ENCODE measurements at places on chromosomes 2 and 18.

GRCh38 chr2:166112193-166112605, 15.6 kb downstream of the SCN1A start:
- no peak for DNase-seq

GRCh38 chr18:11607906-11608305, 1.5 kb upstream of the SLC35G4 start:
- no peak for DNase-seq

- no peak for DNase-seq
These were observed 104.8 kb upstream of the TFPI start for GRCh38 chr2:187658952-187659525.

DNA sequence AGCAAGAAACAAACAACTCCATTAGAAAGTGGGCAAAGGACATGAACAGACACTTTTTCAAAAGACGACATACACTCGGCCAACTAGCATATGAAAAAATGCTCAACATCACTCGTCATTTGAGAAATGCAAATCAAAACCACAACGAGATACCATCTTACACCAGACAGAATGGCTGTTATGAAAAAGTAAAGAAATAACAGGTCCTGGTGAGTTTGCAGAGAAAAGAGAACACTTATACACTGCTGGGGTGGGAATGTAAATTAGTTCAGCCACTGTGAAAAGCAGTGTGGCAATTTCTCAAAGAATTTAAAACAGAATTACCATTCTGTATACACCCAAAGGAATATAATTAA, 130.5 kb downstream of the PLCL1 start:
- no peak for DNase-seq

- no peak for DNase-seq
These were observed 300.4 kb downstream of the KCNS3 start for GRCh38 chr2:18178736-18179349.

- DNase-seq: no peak
These were observed 226.1 kb downstream of the DOK6 start for GRCh38 chr18:69626643-69627242.

- DNase-seq: no peak
These were observed 22.6 kb upstream of the CALCRL start for GRCh38 chr2:187470698-187471097.

DNA sequence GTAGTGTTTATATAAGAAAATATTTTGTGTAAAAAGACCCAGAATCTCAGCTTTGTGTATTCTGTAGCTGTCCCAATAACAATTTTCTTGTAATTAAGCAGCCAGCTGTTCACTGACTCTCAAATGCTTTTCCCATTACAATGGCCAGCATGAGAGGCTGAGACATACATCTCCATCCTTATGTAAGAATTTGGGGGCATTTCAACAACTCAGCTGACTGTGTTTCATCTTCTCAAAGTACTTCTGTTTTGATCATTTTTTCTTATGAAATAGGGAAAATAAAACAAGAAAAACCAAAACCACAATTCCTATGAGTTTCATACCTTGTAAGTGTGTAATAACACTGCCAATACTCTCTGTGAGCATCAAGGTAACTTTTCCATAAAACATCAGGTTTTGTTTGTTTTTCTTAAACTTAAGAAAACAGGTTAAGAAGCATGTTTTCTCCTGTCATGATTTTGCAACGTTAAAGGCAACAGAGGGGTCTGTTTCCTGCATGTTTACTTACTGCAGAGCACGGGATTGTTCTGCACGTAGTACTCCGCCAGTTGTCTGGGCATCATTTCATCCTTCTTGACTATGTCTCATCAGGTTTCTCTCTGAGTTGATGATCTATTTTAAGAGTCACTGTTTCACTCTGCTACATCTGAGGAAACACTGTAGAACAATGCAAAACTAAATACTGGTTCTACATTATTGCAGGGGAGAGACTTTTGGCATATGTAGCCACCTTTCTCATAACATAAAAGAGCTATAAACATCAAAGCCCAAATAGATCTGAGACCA, 62.9 kb upstream of the CYRIA start:
- no peak for DNase-seq

GRCh38 chr2:181419129-181419855, 37.9 kb upstream of the ITGA4 start:
- no peak for DNase-seq

DNA sequence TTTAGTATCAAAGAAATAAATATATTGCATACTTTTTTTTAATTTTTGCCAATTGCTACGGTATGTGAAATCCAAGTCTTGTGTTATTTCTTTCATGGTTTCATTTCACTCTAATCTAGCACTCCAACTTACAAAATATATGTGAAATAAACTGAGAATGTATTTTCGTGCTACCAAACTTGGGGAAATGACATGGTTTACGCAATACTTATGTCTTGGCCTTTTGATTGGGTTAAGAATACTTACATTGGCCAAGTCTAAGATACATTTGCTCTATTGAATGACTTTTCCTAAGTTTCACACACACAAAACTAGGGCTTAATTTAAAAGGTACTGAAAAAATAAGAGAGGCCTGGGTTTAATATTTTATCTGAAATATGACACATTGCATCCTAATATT, 80.5 kb downstream of the VRK2 start:
- DNase-seq: no peak

DNA sequence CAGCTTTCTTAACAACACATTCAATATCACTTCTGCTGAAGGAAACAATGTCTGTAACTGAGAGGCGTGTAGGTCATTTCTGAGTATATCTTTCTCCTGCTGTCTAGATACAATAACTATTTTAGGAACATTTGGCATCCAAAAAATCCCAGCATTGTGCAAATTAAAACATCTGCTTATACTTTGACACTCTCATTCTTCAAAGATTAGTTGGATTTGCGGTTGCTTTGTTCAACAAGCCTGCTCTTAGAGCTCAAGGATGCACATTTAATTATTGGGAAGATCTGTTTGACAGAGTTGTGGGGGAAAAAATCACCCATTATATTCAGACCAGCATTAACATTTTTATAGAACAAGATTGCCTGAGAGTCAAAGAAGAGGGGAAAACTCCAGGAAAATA, 449.5 kb upstream of the HNRNPA3 start:
- DNase-seq: no peak

GRCh38 chr2:206937555-206937954, 1.8 kb upstream of the CPO start:
- no peak for DNase-seq

- no peak for DNase-seq
These were observed 26.7 kb upstream of the CD226 start for GRCh38 chr18:69974365-69974764.

- no peak for DNase-seq
These were observed 78.7 kb downstream of the NCAPH start for GRCh38 chr2:96414161-96414710.

DNA sequence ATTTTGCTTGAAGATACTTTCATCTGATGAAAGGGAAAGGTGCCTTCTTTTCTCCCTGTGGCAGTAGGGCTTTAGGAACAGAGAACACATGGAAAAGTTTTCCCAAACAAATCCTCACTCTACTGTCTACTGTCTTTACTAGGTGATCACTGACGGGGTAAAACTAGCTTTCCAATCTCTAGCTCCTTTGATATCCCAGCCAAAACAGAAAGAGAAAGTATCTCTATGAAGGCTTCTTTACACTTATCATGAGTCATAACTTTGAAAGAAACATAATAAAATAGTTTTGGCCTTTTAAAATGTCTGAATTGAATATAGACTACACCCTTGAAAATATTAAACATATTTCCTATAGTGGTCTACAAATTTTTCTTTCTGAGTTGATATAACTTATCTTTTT, 214.5 kb downstream of the DSEL start:
- no peak for DNase-seq

DNA sequence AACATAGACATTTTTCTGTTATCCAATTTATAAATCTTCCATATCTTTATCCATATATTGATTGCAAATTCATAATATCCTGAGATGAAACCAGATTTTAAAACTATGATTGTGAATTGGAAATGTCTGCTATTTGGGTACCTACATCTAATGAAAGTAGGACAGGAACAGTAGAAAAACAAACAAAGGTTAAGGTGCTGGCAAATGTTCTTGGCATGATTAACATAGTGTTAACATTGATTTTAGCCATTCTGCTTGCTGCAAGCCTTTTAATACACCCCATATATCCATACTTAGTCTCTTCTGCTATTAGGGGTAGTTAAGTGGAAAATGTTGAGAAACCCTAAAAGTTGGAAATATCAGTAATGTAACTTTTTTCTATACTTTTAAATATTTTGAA, 152.0 kb downstream of the KCNJ3 start:
- no peak for DNase-seq

DNA sequence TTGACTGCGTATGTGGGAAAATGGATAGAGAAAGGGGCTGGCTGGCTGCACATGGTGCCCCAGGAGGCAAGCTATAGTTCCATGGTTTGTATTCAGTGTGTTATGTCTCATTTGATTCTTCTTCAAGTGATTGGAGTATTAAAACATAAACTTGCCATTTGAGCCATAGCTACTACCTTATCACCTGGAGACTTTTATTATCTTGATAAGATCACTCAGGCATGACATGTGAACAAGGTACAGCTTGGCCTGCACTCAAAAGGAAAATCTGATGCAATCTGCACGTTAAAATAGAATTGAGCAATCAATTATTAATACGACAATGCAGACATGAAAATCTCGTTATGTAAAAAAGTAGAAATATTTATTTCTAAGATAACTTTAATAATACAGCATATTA, 116.9 kb downstream of the RND3 start:
- no peak for DNase-seq

GRCh38 chr2:144511937-144512336, 8.0 kb downstream of the ZEB2 start:
- no peak for DNase-seq

GRCh38 chr18:25735459-25735858, 355.0 kb downstream of the SS18 start:
- no peak for DNase-seq

- DNase-seq: no peak
These were observed 46.7 kb upstream of the NEB start for GRCh38 chr2:151780938-151781337.

DNA sequence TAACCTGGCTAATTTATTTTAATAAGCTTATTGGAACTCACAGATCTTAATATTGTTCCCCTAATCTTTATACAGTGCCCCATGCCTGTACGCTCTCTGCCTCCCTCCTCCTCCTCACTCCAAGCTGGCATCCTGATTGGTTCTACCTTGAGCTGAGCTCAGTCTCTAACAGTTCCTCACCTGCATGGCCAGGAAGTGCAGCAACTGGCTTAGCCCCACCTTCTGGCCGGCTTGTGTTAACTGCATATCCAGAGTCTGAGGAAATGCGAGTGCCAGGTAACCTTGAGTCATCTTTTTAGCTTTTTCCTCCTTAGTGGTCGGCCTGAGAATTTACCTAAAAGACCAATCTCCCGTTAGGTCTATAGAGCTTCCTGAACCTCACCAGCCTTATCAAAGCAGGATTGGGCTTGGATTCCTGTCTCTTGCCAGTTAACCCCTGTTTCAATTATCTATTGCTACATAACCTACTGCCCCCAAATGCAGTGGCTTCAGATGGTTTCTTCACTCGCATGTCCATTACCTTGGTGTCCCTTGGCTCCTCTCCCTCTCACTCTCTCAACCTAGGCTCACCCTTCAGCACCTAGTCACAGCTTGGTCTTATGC, 89.5 kb upstream of the STK39 start:
- peak; percentile 14 for DNase-seq

GRCh38 chr2:204625135-204625534, 79.9 kb downstream of the PARD3B start:
- no peak for DNase-seq

DNA sequence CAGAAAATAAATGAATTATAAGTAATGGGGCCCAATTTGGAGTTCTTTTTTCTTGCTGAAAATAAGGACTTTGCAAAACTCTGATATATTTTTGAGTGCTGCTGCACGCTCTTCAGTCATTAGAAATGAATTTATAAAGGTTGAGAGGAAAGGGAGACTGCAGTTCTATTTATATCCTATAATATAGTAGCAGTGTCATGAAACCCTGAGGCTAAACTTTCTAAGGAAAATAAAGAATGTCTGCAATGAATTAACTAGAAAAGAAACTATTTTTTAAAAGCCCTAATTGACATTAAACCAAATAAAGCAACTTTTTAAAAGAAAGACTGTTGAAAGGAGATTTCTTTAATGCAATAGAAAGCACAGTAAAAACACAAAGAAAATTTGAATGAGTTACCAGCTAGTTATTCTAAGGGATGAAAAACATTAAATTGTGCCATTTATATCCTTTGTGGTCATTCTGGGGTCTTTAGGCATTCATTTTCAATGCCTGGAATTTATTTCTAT, 1072.8 kb upstream of the TMEFF2 start:
- no peak for DNase-seq

DNA sequence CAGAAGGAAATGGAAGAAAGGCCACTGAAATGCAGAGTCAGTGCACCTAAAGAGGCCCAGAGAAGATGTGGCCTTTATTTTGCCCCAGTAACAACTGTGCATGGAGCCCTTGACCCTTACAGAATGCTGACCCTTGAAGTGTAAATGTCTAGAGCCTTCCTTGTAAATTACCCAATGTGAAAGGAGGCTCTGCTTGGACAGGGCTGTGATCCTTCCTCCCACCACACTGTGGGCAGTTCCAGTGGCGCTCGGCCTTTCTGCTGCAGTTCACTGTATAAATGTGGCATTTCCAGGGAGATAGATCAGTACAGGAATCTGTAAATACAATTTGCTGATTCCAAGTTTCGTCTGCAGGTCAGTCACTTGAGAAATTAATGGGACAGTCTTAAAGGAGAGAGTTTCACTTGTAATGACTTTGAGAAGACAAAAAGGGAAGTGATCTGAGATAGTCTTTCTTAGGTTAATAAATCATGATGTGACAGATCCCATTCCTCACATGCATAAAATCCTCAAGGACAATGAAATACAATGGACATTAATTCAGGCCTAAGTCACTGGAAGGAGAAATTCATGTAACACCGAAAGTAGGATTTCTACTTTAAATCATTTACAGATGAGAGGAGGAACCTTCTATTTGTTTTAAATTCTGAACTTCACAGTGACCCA, 133.8 kb upstream of the LMAN1 start:
- no peak for DNase-seq

DNA sequence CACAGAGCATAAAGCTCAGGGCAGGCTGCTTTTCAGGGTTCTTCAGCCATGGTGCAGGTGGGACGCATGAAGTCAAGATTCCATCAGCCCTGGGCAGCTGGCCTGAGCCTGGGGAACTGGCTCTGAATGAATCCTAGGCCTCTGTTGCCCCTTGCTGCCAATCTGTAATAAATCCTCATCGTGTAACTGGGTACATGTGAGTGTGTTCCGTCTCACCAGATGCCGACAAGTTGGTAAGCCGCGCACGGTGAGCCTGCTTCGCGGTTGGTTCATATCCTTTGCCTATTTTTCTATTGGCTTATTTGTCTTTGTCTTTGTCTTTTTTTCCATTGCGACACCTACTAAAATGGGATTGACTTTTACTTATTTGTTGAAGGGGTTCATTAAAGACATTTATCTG, 27.7 kb downstream of the B3GNT7 start:
- no peak for DNase-seq

- no peak for DNase-seq
These were observed 82.8 kb upstream of the GRB14 start for GRCh38 chr2:164703915-164704706.

GRCh38 chr2:71546275-71546638, 92.9 kb downstream of the DYSF start:
- no peak for DNase-seq
